ENCODE measurements at places on chromosomes 12 and 14. TPM values are rescaled to one million over a fixed set of nuclear protein-coding genes. Genes with fewer than 3 reads are reported as not detected.
A peak's percentile ranks its signal among the peaks of the same experiment; 100 is the strongest.

The APOF gene
- not detected for total RNA-seq

The FLRT2 gene
- not detected for total RNA-seq

DNA sequence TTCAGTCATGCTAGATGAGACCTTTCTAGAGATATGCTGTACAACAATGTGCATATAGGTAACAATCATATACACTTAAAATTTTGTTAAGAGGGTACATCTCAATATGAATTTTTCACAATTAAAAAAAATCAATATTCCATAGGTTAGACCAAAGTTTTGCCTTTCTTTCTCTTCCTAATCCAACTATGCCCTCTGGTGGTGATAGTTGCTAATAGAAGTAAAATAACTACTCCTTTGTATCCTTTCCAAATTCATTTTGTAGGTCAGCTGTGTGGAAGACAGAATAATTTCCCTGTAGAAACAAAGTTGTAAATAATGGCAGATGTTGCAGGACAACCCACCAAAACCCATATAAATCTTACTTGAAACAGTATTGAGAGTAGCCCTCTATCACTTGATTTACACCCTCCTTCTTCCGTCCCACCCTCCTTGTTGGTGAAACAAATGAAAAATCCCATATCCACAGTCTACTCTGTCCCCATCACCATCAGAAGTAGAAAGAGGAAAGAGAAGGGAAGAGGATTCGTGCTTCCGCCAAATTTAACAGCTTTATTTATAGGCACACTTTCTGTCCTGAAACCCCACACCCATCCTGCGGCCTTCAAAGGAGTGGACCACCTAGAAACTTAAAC, 34.2 kb upstream of the KICS2 start:
- no peaks in the 10 kb centered on the region for H3K27me3 ChIP-seq
- H3K4me3 ChIP-seq: no peak overlapping the region
- H3K27ac ChIP-seq: no peak overlapping the region
- H3K4me1 ChIP-seq: no peaks in the 10 kb centered on the region
- H3K36me3 ChIP-seq: no peaks in the 10 kb centered on the region
- DNase-seq: peak; percentile 24

GRCh38 chr12:54036620-54037359, 3.9 kb downstream of the HOXC5 start:
- H3K4me3 ChIP-seq: no peak overlapping the region
- H3K27ac ChIP-seq: no peak overlapping the region
- peak; percentile 26 for DNase-seq
- H3K36me3 ChIP-seq: peaks cover 12% of the 10 kb centered on the region
- peaks cover 99% of the 10 kb centered on the region for H3K27me3 ChIP-seq
- H3K4me1 ChIP-seq: peaks cover 14% of the 10 kb centered on the region

- H3K27me3 ChIP-seq: peaks cover 70% of the 10 kb centered on the region
- H3K27ac ChIP-seq: no peak overlapping the region
- no peak overlapping the region for H3K4me3 ChIP-seq
- DNase-seq: no peak
- H3K4me1 ChIP-seq: peaks cover 38% of the 10 kb centered on the region
Measured at GRCh38 chr12:49342914-49343731, 3.6 kb upstream of the DNAJC22 start.

GRCh38 chr12:18160901-18161300, 70.9 kb upstream of the RERGL start:
- no peak for DNase-seq
- H3K27ac ChIP-seq: no peak overlapping the region
- no peaks in the 10 kb centered on the region for H3K27me3 ChIP-seq
- no peak overlapping the region for H3K4me3 ChIP-seq
- no peaks in the 10 kb centered on the region for H3K36me3 ChIP-seq
- H3K4me1 ChIP-seq: peaks cover 7% of the 10 kb centered on the region

- peaks cover 7% of the 10 kb centered on the region for H3K4me1 ChIP-seq
- no peak overlapping the region for H3K27ac ChIP-seq
- peaks cover 11% of the 10 kb centered on the region for H3K36me3 ChIP-seq
- H3K4me3 ChIP-seq: no peak overlapping the region
- no peaks in the 10 kb centered on the region for H3K27me3 ChIP-seq
Measured at GRCh38 chr12:109766251-109766778, 52.7 kb downstream of the FAM222A start.

DNA sequence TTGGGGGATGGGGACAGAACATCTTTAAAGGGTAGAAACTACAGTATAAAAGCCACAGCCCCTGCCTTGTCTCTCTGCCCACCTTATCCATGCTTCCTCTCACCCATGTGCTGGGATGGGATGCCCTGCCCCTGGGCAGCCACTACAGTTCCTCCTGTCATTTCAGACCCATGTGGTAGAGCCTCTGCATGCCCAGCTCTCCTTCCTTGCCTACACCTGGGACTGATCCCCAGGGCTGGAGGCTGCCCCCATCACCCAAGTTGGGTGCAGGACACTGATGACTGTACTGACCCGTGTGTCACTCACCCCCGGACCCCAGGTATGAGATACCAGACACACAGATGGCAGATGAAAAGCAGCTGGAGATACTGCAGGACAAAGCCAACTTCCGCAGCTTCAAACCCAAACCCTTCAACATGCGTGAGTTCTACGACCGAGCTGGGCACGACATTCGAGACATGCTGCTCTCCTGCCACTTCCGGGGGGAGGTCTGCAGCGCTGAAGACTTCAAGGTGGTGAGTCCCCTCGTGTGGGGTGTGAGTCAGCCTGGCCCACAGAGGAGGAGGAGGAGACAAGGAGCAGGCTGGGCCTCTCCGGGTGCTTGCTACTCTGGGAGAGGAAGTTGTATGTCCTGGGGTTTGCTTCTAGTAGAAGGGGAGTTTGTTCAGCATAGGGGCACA, 2.2 kb downstream of the ASIC1 start:
- peaks cover 19% of the 10 kb centered on the region for H3K27me3 ChIP-seq
- DNase-seq: no peak
- peaks cover 16% of the 10 kb centered on the region for H3K36me3 ChIP-seq
- H3K27ac ChIP-seq: no peak overlapping the region
- no peak overlapping the region for H3K4me3 ChIP-seq

Data from Calu3 (cell line).